Hematopoietic multipotent progenitor cell (in vitro differentiated cells): ENCODE measurements at places on chromosomes 3 and 15. TPM values are rescaled to one million over a fixed set of nuclear protein-coding genes. Genes with fewer than 3 reads are reported as not detected.

GRCh38 chr3:70849911-70850699 is 537.7 kb upstream of the MDFIC2 start:
- no peak for DNase-seq

- DNase-seq = no peak
These were observed 191.9 kb upstream of the TSC22D2 start for GRCh38 chr3:150216041-150216811.

DNA sequence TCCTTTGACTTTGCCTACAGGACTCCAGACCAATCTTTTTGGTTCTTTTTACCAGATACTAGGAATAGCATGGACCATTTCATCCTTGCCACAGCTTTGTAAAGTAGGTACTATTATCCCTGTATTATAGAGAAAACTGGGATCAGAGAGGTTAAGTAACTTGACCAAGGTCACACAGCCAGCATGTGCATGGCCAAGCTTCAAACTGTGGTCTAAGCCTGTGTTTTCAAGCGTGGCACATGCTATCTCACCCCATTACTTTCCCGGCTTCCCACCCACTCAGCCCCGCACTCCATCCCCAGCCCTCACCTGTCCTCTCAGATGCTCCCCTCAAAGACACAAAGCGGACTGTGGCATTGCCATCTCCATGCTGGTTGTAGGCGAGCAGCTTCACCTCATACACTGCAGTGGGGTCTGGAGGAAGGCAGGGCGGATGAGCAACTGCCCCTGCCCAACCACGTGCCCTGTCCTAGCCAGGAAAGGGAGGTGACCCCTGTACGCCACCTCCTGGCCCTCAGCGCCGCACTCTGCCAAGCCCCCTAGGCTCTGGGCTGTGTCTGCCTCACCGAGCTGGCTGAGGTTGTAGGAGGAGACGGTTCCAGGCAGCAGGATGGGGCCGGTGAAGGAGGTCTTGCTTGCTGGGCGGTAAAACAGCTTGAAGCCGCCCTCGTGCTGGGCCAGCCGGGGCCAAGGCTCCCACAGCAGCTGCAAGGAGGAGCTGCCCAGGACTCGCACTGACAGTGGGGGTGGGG is 25.7 kb downstream of the RNU5B-1 start:
- DNase-seq = no peak

DNA sequence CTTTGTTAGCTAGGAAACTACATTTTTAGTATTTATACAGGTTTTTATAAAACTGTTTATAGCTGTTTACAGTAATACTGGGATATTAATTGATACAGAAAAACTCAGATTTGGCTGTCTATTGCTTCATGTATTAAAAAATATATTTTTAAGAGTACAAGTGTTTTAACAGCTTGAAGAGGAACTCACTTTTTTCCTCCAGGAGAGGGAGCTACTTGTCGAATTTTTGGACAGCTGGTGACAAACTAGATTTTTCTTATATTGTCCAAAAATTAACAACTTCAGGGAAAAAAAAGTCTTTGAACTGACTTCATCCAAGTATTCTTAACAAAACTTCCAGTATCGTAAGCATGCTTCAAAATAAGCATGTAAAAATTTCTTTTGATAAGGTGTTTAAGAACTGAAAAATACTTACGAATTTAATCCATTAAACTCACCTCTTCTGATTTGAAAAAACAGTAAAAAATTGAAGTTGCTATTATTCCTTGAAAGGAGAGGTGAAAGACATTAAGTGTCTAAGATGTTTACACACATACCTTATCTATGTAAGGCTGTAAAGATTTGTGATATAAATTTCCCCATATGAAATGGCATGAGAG is 4.0 kb downstream of the DIPK2A start:
- DNase-seq = no peak

The CATSPER2 gene
- total RNA-seq = 3.2 TPM

The ROBO2 gene
- total RNA-seq = under 0.01 TPM

The CLDN11 gene
- not detected for total RNA-seq
